Stimulated activated CD8-positive, alpha-beta memory T cell treated with anti-CD3 and anti-CD28 coated beads, Interleukin-7, amount 100 ng/mL, for 1 hour (primary cell): ENCODE measurements at places on chromosomes 4 and X.

DNA sequence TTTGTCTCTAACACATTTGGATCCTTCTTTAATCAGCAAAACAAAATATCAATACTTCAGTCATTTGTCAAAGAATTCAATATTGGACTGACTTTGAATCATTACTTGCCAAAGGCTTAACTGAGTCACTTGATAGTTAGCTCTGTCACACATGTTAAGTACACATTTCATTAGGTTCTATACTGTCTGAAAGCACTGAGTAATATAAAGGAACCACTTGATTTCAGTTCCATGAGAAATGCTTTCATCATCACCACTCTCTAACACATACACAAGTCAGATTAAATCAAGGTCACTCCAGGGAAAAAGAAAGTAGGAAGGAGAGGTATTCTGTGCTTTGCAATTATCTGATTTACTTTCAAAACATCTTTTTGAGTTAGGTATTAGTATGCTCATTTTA is 1233.1 kb downstream of the C4orf33 start:
- no peak for DNase-seq

DNA sequence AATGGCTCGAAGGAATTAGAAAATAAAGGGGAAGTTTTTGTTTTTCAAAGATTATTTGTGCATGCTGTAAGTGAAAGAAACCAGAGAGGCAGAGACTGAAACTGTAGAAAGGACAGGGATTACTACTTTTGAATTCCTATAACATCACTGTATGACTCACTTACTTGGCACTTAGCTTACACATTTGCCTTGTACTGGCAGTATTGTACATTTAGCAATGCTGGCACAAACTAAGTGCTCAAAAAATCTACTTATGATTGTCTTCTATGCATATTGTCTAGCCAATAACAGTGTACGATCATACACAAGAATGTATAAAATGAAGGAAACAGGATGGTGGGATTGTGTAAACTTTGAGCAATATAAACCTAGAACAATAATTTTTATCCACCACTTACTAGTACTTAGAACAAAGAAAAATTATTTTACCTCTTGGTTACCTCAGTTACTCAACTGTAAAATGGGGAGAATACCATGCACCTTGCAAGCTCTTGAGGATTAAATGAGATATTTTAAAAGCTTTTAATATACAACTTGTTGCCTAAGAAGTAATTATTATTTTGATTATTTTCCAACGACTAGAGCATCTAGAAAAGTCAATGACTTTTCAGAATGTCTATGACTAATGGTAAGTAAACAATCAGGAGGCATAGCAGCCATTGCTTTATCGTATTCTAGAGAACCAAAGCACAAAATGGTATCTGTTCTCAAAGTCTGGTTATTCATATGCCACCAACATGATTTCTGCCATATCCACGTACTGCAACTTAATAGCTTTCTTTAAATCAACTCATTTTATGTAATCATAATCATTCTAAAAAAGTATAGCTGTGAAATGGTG is 4.7 kb downstream of the FAM120C start:
- DNase-seq: no peak

- DNase-seq: no peak
These were observed 165.6 kb upstream of the GLRA2 start for GRCh38 chrX:14363728-14364127.

DNA sequence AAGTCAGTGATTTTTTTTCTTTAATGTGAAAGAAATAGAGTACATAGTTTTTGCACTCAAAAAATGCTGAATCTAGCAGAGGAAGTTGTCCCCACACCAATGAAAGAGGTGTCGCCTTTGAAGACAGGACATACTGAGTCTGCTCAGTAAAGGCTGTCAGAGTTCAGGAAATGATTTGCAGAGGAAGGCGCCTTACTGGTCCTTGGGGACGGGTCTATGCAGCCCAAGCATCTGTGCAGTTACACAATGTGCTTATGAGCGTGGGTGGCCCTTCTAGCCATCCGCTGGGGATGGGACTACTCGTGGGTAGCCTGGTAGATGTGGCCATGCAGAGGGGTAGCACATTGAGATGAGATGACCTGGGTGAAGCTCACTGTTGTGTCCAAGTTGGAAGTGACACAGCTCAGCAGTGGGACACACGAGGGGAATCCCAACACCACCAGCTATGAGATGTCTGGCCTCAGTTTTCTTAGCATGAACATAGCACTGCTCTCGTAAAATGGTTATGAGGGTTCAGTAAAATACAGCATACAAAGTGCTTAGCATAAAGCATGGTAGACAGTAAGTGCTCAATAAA is 116.5 kb upstream of the RBPJ start:
- DNase-seq: no peak

- no peak for DNase-seq
These were observed 6.3 kb downstream of the FNIP2 start for GRCh38 chr4:158775091-158775651.

DNA sequence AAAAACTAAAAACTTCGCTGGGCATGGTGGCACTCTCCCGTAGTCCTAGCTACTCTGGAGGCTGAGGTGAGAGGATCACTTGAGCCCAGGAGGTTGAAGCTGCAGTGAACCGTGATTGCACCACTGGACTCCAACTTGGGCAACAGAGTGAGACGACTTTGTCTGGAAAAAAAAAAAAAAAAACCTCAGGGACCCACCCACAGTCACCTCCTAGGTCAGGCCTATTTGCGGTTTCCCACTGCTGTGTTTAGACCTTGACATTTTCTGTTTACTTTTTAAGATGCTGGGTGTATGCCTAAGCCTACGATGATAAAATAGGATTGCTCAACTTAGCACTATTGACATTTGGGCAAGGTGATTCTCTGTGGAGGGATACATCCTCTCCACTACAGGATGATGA is 197.4 kb upstream of the TBL1X start:
- DNase-seq: no peak

DNA sequence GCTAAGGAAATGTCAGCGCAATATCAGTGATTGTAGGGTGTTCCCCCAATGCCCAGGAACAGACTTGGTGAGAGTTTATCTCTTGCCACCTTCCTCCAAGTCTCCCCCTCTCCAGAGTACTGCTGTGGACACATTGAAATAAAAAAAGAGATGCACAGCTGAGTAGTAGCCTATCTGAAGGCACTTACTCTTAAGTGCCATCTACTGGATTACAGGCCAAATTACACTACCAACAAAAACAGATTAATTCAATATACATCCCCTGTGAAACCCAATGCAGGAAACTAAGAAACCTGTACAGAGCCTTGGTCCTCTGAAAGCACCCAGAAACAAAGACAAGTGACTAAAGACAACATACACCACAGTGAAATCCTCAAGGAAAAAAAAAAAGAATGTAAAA is 460.3 kb downstream of the ZIC3 start:
- DNase-seq: no peak

- DNase-seq: no peak
These were observed 59.5 kb downstream of the SLC10A7 start for GRCh38 chr4:146462251-146462650.

DNA sequence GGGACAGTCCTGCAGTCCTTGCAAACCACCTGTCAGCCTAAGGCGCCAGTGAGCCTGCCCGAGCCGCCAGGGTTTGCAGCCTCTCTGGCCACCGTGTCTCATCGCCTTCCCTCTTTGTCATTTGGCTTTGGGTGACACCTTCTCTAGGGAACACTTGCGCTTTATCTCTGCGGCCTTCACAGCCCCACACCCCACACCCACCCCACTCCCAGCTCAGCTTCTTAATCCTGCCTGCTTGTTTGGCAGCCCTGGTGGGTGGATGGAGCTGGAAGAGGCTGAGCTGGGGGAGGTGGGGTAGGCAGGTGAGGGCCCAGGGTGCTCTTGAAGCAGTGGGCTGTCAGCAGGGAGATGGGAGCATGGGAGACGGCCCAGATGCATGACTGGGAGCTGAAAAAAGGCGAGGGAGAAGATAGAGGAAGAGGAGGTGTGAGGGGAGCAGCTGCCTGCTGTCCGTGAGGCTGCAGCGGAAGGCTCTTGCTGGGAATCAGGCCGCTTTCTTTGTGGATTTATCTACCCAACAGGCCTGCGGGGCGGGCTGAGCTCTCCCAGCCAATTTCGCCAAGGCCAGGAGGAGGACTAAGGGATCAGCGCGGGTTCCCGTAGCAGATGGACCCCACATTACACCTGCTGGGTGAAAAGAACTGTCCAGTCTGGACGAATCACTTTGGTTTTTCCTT is 97.5 kb upstream of the STOX2 start:
- DNase-seq: no peak

- DNase-seq: no peak
These were observed 81.4 kb upstream of the IGFBP7 start for GRCh38 chr4:57191523-57192034.

- DNase-seq: no peak
These were observed 915 bp upstream of the RAB33B start for GRCh38 chr4:139453041-139453370.

- DNase-seq: no peak
These were observed 161.2 kb downstream of the RAPGEF2 start for GRCh38 chr4:159264057-159264456.

- DNase-seq: no peak
These were observed 173.0 kb downstream of the RBM46 start for GRCh38 chr4:154954117-154954516.

DNA sequence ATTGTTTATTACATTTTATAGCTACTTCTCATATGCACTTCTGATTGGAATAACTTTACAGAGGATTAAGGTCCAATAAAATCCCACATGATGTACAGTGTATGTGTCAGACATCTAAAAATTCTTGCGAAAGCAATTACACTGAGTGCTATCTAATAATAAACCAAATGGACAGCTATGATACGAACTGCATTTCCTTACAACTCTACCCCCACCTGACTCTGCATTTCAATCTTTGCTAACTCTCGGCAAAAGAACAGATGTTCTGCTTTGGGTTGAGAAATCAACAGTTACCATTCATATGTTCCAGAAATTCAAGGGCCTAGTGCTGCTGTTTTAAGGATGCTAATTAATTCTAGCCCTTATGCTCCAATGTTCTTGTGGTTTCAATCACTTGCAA is 287.9 kb upstream of the NOCT start:
- no peak for DNase-seq

DNA sequence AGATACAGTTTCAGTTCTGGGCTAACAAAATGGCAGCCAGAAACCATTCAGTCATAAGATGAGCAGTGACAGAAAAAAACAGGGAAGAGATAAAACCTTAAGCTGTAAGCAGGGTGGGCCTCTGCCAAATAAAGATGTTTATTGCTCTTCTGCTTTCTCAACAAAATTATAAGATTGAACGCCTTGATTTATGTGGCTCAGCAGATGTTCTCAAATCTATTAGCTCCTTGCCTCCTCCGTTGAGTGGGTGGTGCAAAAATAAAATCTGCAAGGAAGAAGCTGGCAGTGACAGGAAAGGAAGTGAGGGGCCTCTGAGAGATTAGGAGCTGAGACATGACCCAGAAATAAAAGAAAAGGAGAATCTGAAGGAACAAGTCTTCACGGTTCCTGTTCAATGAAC is 206.6 kb downstream of the PTTG2 start:
- DNase-seq: no peak

GRCh38 chr4:8921465-8921864 is 49.8 kb upstream of the HMX1 start:
- DNase-seq: no peak

- no peak for DNase-seq
These were observed 69.6 kb upstream of the ATXN3L start for GRCh38 chrX:13389501-13389900.

GRCh38 chrX:30593440-30594200 is 16.1 kb upstream of the TASL start:
- DNase-seq: no peak

GRCh38 chr4:27218013-27218412 is 357.4 kb downstream of the STIM2 start:
- DNase-seq: no peak

GRCh38 chr4:75907966-75908365 is 5.7 kb upstream of the PPEF2 start:
- no peak for DNase-seq

DNA sequence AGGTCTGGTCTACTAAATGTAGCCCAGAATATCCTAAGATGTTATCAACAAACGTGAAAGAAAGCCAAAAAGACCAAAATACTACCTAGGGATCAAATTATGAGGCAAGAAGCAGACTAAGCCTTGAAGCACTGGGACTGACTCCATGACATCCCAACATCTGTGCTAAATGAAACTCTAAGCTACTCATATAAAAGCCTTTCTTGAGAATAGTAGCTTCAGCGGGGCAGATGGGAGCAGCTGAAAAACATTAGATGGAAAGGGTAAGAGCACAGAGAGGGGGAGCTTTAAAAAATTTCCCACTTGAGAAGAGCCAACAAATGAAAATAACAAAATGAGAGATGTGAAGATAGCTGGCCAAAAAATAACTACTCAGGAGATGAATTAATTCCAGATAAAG is 81.7 kb downstream of the MAD2L1 start:
- no peak for DNase-seq

DNA sequence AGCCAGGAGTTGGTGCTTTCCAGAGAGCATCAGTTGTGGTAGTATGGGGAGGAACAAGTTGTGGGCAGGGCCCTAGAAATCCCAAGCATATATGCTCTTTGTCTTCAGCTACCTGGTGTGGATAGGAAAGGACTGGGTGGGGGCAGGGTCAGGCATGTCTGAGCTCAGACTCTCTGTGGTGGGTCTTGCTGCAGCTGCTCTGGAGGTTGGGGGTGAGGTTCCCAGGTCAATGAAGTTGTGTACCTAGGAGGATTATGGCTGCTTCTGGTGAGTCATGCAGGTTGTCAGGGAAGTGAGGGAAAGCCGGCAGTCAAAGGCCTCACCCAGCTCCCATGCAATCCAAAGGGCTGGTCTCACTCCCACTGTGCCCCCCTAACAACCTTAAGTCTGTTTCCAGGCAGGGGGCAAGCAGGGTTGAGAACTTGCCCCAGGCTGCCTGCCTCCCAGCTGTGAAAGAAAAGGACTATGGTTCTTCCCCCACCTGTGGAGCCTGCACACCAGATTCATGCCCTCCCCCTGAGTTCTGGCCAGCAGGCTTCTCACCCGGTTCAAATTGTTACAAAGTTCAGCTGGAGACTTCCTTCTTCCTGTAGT is 30.4 kb upstream of the QRFPR start:
- no peak for DNase-seq

GRCh38 chr4:85780664-85781063 is 305.7 kb downstream of the ARHGAP24 start:
- DNase-seq: no peak

GRCh38 chr4:40165916-40166315 is 30.9 kb upstream of the RHOH start:
- DNase-seq: no peak

DNA sequence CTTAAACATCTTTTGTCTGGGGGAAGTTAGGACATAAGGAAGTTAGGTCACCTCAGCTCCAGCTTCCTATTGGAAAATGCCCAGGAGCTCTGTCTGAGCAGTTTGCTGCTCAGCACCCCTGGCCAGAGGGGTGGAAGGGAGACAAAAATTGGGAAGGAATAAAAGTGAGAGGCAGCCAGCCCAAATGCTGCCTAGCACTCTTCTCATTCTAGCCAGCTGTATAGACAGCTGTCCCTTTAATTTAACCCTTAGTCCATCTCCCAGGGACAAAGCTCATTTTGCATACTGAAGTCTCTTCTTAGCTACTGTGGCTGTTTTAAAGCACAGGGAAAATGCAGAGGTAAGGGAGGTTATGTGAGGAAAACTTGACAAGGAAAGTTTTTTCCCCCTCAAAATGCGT is 89.5 kb upstream of the CITED1 start:
- DNase-seq: no peak
